ENCODE measurements at places on chromosomes 16 and 17.

DNA sequence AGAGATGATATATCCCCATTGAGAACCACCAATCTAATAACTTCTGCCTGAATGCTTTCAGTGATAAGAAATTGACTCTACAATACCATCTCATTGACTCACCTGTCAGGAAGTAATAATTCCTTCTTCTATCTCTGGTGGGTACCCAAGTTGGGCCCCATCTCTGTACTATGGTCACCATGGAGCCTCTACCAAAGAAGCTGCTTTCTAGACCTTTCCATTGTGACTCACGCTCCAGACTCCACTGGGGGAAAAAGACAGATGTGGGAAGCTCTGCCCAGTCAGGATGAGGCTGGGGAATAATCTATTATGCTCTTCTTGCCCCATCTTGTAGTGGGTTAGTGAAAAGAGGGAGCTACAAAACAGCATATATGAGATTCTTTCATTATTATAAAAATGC, 100.4 kb downstream of the COPRS start:
- DNase-seq, result no peak

- no peak for DNase-seq
Measured at GRCh38 chr16:70793851-70794502, 7.0 kb downstream of the VAC14 start.

GRCh38 chr17:41967141-41967920, 736 bp downstream of the CNP start:
- no peak for DNase-seq

- no peak for DNase-seq
Measured at GRCh38 chr16:88763502-88764053, 21.4 kb downstream of the PIEZO1 start.

DNA sequence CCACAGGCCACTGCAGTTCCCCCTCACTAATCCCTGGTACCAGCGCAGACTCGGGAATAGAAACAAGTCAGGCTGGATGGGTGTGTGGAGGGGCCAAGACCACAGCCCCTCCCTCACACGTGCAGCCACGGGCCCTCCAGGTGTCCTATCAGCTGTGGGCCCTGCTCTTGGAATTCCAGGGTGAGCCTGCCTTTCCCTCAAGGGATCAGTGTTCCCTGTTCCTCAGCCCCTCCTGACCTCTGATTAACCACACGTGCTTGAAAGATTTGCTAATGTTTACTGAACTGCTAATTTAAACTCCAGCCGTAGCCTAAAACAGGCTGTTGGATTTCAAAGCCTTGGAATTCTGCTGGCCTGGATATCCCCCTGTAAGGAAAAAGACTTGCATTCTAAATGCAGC, 146.4 kb downstream of the SOCS1 start:
- no peak for DNase-seq

- DNase-seq, result no peak
Measured at GRCh38 chr16:15973421-15973820, 24.0 kb downstream of the ABCC1 start.

GRCh38 chr16:5971106-5971505, 873.5 kb upstream of the EEF2KMT start:
- DNase-seq, result no peak

DNA sequence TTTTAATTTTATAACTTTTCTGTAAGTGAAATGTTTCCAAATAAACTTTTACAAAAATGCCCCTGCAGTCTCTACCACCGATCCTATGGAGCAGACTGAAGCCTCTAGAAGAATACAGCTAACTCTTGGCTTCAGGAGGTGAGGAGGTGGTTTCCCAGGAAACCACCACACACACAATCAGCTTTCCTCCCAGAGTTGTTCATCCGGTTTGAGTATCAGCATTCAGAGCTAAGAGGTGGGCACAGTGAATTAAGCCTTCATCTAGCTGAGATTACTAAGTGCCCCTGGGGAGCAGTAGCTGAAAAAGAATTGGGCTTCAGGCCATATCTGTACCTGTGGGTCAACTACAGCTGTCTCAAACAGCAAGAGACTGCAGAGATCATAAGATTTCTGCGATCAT, 139.7 kb downstream of the AATF start:
- DNase-seq, result peak; percentile 44

DNA sequence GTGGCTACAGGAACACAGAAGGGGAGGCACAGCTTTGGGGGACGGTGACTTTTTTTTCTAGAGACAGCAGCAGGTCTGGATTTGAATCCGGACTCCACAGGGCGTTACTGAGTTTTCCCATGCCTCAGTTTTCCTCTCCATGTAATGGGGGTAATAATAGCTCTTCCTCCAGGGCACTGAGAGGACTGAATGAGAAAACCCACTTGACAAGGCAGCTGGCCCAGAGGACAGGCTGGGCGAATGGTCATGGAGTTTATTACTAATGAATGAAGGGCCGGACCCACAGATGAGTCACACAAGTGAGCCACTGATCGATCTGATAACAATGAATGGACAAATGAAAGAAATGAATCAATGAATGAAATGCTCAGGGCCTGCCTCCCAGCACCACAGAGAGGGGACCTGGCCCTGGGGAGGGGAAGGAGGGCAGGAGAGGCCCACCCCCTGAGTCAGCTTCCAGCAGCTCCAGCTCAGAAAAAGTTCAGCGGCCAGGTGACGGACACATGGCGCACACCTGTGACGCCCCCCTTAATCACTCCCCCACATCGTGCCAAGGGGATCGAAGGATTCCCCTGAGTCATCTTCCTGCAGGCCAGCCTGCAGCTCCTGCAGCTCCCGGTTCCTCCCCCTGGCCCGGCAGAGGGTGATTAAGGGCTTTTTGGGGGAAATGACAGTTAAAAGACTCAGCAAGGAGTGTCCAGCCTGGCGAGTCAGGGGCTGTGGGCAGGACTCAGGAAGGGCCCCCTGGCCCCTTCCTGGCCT, 54.3 kb downstream of the SOCS1 start:
- no peak for DNase-seq

GRCh38 chr16:1420111-1420539, 422 bp downstream of the UQCC4 start:
- DNase-seq, result no peak

DNA sequence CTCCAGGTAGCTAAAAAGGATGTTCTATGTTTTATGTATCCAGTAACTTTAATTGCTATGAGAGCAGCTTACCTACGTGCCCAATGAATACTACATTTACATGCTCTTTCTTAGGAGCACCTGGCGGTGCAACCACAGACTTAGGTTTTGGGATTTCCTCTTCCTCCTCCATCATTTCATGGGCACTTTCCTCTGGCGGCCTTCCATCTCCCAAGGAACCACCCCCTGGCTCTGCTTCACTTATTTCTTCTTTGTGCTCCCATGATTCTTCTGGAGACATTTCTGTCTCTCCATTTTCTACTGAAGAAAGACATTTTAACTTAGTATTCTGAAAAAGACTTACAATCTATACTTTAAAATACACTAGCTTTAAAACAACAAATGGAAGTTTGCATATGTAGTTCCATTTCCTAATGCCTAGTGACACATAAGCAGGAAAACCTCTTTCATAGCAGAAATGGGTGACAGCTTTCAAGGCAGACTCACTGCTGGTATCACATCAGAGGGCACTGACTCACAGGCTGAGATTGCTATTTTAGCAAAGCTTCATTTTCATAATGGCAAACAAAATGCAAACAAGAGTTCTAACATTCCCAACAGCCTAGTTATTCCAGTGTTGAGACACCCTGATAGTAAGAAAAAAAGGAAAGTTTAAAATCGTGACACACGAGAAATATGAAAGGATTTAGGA, 19.1 kb downstream of the GSPT1 start:
- no peak for DNase-seq

DNA sequence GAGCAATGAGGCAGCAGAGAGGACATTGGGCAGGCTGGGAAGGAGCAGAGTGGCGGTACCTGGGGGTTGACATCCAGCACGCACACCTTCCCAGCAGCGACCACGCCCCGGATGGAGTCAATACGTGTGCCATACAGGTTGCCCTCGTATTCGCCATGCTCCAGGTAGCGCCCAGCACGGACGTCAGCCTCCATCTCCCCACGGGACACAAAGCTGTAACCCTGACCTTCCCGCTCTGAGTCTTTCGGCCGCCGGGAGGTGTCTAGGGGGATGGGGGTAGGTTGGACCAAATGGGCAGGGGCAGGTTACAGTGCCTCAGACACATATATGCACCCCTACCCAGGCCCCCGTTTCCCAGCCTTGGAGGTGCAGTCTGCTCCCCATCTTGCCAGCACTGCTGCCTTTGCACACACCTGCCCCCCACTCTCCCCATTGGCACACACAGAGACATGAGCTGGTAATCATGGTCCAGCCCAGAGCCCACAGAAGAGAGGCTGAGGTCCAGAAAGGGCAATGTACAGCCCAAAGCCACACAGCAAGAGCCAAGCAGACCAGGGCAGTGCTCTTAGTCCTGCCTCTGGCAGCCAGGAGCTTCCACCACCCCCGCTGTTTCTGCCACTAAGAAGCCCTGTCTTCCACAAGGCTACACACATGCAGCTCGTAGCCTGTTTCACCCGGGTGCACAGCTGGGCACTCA, 27.5 kb downstream of the MPP2 start:
- no peak for DNase-seq

DNA sequence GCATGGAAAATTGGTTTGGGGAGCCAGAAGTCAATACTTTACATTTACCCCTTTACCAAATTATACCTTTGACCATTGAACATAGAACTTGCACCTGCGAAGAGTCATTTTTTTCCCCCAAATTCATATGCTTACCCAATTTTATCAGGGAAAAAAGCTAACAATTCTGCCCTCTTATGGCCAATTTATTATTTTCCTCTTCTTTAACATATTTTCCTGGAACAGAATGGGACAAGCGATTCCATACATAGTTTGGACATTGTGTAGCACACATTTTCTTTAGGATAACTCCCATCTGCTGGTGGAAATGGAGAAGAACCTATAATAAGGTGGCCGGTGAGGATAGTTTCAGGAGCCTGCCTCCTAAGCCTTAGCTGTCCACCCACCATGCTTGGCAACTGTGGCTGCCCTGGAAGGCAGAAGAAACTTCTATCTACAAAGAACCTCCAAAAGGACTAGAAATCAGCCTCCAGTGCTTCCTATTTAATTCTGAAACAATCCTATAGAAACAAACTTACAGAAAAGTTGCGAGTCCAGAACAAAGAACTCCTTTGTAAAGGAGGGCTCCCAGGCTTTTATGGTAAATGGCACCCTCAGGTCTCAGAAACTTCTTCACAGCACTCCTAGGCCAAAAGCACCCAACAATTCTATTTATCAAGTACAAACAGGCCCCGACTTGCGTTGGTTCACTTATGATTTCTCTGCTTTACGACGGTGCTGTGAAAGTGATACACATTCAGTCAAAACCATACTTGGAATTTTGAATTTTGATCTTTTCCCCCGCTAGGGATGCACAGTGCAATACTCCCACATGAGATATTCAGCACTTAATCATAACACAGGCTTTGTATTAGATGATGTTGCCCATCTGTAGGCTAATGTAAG, 64.1 kb upstream of the CACNG4 start:
- no peak for DNase-seq

DNA sequence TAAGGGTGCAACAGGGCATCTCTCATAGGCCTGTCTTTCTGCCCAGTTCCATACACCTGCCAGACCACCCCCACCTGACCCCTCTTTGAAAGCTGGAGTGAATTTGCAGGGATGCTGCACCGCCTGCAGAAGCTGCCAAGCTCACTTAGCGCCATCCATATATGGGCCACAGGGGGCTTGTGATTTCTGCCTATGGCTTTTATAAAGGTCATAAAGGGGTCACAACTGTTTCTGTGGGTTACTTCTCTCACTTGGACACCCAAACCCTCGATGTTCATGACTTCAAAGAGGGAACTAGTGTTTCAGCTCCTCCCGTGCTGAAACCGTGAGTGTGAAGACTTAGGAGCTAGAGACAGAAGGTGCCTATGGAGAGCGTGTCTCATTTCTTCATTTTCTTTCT, 23.9 kb upstream of the MEAK7 start:
- no peak for DNase-seq

DNA sequence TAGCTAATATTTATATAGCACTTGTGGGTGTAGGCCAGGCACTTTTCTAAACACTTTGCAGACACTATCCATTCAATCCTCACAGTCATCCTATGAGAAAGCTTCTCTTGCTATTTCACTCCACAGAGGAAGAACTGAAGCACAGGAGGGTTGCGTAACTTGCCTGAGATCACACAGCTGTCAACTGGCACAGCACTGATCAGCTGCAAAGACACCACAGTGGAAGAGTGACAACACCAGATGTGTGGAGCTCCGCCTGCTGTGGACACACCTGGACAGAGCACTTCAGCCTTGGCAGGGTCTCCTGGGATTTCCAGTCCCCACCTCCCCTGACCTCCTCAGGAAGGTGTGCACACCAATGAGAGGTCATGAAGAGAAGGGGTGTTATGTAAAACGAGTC, 13.3 kb upstream of the CNEP1R1 start:
- no peak for DNase-seq

- no peak for DNase-seq
Measured at GRCh38 chr17:6780001-6780400, 4.0 kb downstream of the FBXO39 start.

DNA sequence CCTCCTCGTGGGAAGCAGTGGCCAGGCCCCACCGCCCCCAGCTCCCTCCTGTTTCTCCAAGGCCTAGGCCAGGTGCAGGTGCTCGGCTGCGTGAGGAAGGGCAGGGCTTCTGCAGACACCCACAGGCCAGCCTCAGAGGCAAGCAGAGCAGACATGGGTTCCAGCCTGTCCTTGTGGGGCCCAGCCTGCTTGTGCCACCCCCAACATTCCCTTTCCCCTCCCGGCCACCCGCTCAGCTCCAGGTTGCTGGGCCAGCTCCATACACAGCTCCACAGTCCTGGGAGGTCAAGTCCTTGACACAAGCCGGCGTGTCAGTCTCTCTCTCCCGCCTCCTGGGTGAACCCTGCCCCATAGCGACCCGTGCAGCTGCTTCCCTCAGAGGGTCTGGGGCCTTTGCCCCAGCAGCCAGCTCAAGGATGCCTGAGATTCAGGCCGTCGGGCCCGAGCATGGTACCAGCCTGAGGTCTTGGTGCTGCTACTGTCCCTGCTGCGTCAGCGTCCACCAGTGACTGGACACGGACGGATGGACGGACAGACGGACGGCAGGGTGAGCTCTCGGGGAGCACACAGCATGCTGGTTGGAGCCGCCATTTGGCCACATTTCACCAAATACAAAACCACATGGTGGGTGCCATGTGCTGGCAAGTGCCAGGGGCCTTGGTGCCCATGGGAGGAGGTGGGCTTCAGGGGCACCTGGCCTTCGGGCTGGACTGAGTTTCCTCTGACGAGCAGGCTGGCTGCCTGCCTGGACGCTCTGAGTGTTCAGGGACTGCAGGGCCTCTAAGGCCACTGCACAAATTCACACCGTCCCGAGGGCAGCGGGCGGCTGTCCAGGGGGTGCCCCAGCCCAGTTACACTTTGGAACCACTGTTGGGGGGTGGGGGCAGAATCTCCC, 8.0 kb downstream of the SECTM1 start:
- DNase-seq, result no peak

GRCh38 chr17:27463235-27463677, 7.0 kb downstream of the KSR1 start:
- no peak for DNase-seq

All from NCI-H510A (cell line).